ENCODE measurements at places on chromosomes 6 and 20. TPM values are rescaled to one million over a fixed set of nuclear protein-coding genes. Genes with fewer than 3 reads are reported as not detected.

- H3K36me3 ChIP-seq: no peaks in the 10 kb centered on the region
- H3K27me3 ChIP-seq: no peaks in the 10 kb centered on the region
- peaks cover 13% of the 10 kb centered on the region for H3K4me1 ChIP-seq
- DNase-seq: no peak
- no peak overlapping the region for H3K4me3 ChIP-seq
Observed at GRCh38 chr6:106490030-106490429, 129.5 kb downstream of the CRYBG1 start.

DNA sequence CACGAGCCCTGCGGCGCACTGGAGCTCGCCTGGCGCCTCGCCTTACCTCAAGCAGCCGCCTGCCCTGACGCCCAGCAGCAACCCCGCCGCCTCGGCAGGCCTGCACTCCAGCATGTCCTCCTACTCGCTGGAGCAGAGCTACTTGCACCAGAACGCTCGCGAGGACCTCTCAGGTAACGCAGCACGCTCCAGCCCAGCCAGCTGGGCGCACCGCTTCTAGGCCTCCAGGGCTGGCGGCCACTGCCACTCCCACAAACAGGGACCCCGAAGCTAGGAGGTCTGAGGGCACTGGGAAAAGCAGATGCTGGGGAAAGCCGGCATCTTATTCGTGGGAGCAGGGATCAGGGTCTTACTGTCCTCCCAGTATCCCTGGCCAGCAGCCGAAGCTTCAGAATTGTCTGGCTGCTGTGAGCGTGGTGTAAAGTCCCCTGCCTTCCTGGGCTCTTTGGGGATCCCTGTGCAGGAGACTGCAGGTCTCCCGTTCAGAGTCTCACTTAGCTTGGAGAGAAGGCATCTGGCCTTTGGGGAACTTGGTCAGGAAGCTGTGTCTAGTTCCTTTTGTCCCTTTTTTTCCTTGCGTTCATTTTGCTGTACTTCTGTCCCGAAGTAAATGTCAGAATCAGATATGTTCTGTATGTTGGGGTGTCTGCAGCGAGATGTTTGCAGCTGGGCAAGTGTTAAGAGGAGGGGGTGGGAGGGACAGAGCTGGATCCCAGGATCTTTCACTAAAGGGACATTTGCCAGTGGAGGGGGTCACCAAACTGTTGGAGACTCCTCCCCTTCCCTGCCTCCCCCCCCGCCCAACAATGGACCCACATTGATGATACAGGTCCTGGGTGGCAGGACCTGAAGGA is 1.8 kb downstream of the FOXF2 start:
- H3K27me3 ChIP-seq: peaks cover 29% of the 10 kb centered on the region
- H3K4me1 ChIP-seq: peaks cover 38% of the 10 kb centered on the region
- H3K4me3 ChIP-seq: no peak overlapping the region
- no peak overlapping the region for H3K27ac ChIP-seq
- no peak for DNase-seq

DNA sequence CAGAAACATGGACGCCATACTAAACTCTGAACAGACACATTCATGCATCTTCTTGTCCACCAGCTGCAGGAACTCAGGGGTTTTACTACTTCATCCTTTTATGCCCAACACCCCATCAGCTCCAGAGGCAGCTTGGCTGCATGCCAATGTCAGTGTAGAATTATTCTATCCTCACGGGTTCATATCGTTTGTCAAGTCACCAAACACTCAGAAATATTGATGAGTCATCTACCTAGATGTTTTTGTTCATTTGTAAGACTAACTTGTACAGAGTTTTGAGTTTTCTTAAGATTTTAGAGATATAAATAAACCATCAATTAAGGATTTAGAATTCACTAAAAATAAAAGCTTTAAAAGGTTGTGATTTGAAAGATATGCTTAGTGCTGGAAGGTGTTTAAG is 590.7 kb upstream of the FLRT3 start:
- H3K36me3 ChIP-seq: no peaks in the 10 kb centered on the region
- no peak for DNase-seq
- no peak overlapping the region for H3K27ac ChIP-seq
- H3K27me3 ChIP-seq: no peaks in the 10 kb centered on the region
- no peaks in the 10 kb centered on the region for H3K4me1 ChIP-seq

GRCh38 chr6:158715330-158716311 is 65.8 kb downstream of the SYTL3 start:
- peaks cover 8% of the 10 kb centered on the region for H3K4me1 ChIP-seq
- H3K27ac ChIP-seq: no peak overlapping the region
- no peak overlapping the region for H3K4me3 ChIP-seq
- DNase-seq: no peak
- no peaks in the 10 kb centered on the region for H3K36me3 ChIP-seq

DNA sequence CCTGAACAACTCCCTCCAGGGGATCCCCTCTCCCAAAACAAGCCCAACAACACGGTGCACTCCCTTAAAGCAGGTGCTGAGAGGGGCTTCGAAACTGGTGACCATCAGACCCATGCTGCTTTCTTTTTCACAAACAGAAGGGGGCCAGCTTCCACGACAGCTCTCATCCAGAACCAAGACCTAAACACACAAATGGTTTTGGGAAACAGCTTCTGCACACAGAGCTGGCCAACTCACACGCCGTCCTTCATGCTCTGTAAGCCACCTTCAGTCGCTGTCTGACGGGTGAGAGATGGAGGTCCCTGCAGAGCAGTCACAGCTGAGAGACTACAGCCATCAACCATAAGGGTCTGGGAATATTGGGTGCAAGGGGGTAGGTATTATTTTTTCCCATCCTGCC is 76.3 kb downstream of the ZMYND8 start:
- H3K4me3 ChIP-seq: no peak overlapping the region
- no peaks in the 10 kb centered on the region for H3K4me1 ChIP-seq
- H3K36me3 ChIP-seq: peaks cover 6% of the 10 kb centered on the region
- no peak overlapping the region for H3K27ac ChIP-seq

DNA sequence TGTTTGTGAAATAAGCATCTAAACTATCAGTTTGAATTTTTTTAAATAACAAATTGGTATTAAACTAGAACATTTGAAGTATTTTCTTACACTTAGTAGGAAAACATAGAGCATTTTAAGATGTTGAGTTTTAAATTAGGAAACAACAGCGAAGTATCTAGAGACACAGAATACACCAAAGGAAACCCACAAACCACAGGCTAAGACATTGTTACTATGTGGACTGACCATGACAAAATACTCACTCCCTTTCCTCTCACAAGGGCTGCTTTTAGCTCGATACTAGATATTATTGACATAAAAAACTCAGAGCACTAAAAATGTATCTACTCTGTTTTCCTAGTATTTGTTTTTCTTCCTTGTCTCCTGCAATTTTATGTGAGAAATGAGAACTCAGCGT is 266.0 kb upstream of the CITED2 start:
- DNase-seq: no peak
- no peaks in the 10 kb centered on the region for H3K36me3 ChIP-seq
- no peak overlapping the region for H3K27ac ChIP-seq
- H3K4me3 ChIP-seq: no peak overlapping the region
- no peaks in the 10 kb centered on the region for H3K4me1 ChIP-seq

- DNase-seq: no peak
- no peak overlapping the region for H3K27ac ChIP-seq
- H3K4me3 ChIP-seq: no peak overlapping the region
- no peaks in the 10 kb centered on the region for H3K27me3 ChIP-seq
Observed at GRCh38 chr6:40509086-40509485, 78.1 kb downstream of the LRFN2 start.

DNA sequence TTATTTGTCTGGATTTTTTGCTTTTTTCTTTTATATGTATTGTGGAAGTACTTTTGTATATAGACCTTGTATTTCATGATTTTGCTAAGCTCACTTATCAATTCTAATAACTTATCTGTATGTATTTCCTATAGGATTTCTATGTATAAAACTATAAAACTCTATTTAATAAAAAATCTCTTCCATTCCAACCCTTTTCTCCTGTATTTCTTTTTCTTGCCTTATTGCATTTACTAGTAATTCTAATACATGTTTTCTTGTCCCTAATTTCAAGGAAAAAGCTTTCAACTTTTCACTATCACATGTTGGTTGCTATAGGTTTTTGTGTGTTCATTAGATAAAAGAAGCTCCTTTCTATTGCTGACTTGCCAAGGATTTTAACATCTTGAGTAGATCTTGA is 125.3 kb downstream of the MBOAT1 start:
- H3K4me1 ChIP-seq: no peaks in the 10 kb centered on the region
- H3K4me3 ChIP-seq: no peak overlapping the region
- H3K27me3 ChIP-seq: no peaks in the 10 kb centered on the region

The EEF1A2 gene
- total RNA-seq: 23.1 TPM

The SLC22A2 gene
- total RNA-seq: not detected

The FAM50B gene
- total RNA-seq: 15.6 TPM

The HLA-DOB gene
- not detected for total RNA-seq

Data from body of pancreas (tissue), 4 donors.